ENCODE measurements at places on chromosomes 3 and 15. TPM values are rescaled to one million over a fixed set of nuclear protein-coding genes. Genes with fewer than 3 reads are reported as not detected.

ALDH1A2 gene
- 19.6 TPM for total RNA-seq

GALNT15 gene
- total RNA-seq = 215 TPM

NRG4 gene
- not detected for total RNA-seq

P3H2 gene
- 12.3 TPM for total RNA-seq

C3orf49 gene
- not detected for total RNA-seq

BSN gene
- 0.15 TPM for total RNA-seq

PRTG gene
- total RNA-seq = 5.2 TPM

CD96 gene
- total RNA-seq = 1.4 TPM

NEO1 gene
- total RNA-seq = 27.5 TPM

CDHR4 gene
- total RNA-seq = not detected

CCRL2 gene
- 3.8 TPM for total RNA-seq

RAB6B gene
- total RNA-seq = 3.4 TPM

PLOD2 gene
- 71.5 TPM for total RNA-seq

STRC gene
- total RNA-seq = 0.64 TPM

NOX5 gene
- total RNA-seq = 2.6 TPM

PDE12 gene
- 26.8 TPM for total RNA-seq

SKOR1 gene
- 1.8 TPM for total RNA-seq

ECE2 gene
- total RNA-seq = not detected

UPK1B gene
- not detected for total RNA-seq

CCDC71 gene
- 39.7 TPM for total RNA-seq

MFAP1 gene
- total RNA-seq = 14.4 TPM

GRIP2 gene
- 0.88 TPM for total RNA-seq

RTP1 gene
- not detected for total RNA-seq

COL8A1 gene
- total RNA-seq = 43.6 TPM
